ENCODE measurements at places on chromosomes 6 and 20. TPM values are rescaled to one million over a fixed set of nuclear protein-coding genes. Genes with fewer than 3 reads are reported as not detected.
A peak's percentile ranks its signal among the peaks of the same experiment; 100 is the strongest.

HCRTR2 gene
- not detected for total RNA-seq

ESR1 gene
- not detected for total RNA-seq

PAX1 gene
- not detected for total RNA-seq

RRAGD gene
- 0.39 TPM for total RNA-seq

HFE gene
- 1.9 TPM for total RNA-seq

OR2H1 gene
- not detected for total RNA-seq

DOK5 gene
- not detected for total RNA-seq

DCDC2 gene
- 40.4 TPM for total RNA-seq

- DNase-seq, result no peak
These were observed 42.3 kb upstream of the CLVS2 start for GRCh38 chr6:122953766-122954165.

DNA sequence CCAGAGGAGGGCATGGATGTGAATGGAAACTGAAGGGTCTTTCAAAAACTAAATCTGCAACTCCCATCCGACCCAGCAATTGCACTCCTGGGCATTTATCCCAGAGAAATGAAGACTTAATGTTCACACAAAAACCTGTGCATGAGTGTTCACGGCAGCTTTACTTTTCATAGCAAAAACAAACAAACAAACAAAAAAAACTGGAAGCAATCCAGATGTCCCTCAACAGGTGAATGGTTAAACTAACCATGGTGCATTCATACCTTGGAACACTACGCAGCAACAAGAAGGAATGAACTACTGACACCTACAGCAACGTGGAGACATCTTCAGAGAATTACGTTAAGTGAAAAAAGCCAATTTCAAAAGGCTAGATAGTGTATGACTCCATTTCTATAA is 32.2 kb downstream of the PMEPA1 start:
- DNase-seq, result no peak

DNA sequence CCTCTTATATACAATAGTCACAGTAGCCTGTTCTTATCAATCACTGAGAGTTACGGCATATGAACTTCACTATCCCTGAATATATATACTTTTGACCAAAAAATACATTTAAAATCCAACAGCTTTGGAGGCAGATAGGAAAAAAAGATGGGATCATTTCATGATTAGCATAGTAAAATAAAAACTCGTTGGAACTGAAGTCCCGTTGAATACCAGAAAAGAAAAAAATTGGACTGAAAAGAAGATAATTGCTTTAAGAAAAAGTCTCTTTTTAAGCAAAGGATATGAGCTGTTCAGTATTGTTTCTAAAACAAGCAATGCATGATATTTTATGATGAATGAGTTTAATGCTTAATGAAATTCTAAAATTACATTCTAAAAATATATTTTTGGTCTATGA is 4.4 kb upstream of the FILIP1 start:
- DNase-seq, result no peak

- DNase-seq, result peak; percentile 80
These were observed 4.5 kb upstream of the TNXB start for GRCh38 chr6:32113386-32114352.

GRCh38 chr6:36130667-36131510 is 576 bp downstream of the MAPK13 start:
- DNase-seq, result peak; percentile 73

DNA sequence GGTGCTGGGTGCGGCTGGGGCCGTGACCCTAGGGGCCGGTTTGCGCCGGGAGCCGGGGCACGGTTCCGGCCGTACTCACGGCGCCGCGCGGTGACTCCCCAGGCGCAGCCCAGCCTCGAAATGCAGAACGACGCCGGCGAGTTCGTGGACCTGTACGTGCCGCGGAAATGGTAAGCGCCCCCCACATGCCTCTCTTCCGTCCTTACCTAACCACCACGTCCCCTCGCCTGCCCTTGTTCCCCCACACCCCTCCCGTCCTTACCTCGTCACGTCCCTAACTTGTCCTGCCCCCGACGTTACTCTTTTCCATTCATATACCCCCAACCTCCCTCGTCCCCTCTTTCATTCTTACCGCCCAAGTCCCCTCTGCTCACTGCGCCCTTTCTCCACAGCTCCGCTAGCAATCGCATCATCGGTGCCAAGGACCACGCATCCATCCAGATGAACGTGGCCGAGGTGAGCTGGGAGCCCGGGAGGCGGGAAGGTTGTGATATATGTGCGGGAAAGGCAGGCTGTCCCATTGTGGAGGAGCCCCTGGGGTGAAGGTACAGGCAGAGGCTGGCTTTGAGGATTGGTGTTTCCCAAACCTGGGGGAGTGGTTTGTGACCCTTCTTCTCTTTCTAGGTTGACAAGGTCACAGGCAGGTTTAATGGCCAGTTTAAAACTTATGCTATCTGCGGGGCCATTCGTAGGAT is 463 bp downstream of the RPS21 start:
- no peak for DNase-seq

DNA sequence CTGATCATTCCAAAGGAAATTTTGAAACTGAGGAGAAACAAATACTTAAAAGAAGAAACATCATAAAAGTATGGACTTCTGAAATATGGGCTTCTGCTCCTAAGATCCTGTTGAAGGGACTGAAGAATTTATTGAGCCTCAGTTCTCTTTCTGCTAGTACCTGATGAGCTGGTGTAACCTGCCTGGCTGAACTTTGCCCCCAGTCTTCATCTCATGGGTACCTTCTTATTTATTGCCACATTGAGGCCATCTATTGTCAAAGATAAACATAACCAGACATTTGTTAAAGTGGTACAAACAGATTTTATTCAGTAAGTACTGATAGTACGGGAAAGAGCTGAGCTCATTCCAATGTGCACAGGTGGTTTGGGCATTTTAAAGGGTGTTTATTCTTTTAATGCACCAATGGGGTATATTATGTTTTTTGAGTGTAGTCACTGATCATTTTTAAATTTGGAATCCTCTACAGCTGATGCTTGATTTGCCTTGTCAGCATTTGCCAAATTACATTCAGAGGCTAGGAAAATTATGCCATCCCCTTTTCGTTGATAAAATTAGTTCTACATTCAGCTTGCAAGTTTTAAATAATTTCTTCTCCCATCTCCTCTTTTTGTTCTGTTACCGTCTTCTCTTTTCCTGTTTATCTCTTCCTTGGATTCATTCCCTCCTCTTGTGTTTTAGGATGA is 118.2 kb downstream of the PRIM2 start:
- no peak for DNase-seq

DNA sequence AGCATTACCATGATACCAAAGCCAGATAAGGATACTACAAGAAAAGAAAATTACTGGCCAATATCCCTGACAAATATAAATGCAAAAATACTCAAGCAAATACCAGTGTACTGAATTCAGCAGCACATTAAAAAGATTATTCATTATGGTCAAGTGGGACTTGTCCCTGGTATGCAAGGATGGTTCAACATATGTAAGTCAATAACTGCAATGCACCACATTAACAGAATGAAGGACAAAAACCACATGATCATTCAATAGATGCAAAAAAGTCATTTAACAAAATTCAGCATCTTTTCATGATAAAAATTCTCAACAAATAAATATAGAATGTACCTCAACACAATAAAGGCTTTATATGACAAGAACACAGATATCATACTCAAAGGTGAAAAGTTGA is 9.1 kb upstream of the DEFB125 start:
- DNase-seq, result no peak

GRCh38 chr6:722608-723007 is 29.7 kb upstream of the EXOC2 start:
- DNase-seq, result no peak

DNA sequence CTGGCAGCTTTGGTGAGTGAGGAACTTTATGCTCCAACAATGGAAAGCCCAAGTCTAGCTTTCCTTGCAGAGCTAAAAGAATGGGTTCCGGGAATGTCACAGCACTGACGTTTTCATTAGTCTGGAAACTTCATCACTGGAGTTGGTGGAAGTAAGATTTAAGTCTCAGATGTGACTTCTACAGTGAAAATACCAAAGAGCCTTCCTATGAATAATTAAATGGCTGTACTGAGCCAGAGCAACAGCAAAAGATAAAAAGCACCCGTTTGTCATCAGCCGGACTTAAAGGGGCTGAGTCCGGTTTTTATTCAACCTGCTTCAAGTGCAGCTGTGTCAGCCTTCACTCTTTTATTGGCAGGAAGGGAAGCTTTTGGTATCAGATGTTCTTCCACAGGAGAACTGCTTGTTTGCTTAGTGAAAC is 46.5 kb upstream of the SHLD1 start:
- DNase-seq, result no peak

DNA sequence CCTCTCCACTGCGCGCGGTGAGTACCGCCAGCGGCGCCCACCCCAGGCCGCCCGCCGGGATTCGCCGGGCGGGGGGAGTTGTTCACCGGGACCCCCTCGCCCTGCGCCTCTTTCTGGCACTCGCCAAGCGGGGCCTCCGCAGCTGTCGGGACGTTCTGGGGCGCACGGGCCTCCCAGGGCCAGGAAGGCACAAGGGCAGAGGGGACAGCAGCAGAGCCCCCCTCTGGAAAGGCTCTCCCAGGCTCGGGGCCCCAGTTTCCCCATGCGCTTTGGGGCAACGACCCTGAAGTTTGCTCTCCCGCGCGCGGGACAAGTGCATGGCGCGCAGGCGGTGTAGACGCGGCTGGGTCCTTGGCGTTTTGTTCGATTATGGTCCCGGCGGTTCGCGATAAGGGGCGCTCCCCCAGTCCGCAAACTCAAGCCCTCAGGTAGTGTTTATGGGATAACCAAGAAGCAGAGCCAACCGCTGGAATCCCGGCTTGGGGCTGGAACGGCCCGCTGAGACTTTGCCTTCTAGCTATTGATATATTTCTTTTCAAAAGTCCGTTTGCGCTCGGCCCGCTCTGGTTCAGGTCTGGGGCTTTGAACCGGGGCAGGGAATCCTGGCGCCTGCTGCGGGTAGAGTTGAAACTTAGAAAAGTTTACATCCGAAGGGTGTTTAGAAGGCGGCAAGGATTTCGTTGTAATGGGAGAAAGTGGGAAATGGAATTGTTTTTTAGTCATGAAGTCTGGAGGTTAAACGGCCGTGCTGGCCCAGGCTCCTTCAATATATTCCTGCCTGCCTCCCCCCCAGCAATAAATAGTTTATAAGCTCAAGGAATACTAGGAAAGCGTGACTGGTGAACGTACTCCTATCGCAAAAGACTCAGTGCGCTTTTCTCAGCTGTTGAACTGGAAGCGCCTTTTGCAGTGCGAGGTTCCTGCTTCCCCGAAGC is 595 bp downstream of the EYA2 start:
- no peak for DNase-seq

GRCh38 chr6:79421707-79422484 is 115.3 kb downstream of the LCA5 start:
- DNase-seq, result no peak

DNA sequence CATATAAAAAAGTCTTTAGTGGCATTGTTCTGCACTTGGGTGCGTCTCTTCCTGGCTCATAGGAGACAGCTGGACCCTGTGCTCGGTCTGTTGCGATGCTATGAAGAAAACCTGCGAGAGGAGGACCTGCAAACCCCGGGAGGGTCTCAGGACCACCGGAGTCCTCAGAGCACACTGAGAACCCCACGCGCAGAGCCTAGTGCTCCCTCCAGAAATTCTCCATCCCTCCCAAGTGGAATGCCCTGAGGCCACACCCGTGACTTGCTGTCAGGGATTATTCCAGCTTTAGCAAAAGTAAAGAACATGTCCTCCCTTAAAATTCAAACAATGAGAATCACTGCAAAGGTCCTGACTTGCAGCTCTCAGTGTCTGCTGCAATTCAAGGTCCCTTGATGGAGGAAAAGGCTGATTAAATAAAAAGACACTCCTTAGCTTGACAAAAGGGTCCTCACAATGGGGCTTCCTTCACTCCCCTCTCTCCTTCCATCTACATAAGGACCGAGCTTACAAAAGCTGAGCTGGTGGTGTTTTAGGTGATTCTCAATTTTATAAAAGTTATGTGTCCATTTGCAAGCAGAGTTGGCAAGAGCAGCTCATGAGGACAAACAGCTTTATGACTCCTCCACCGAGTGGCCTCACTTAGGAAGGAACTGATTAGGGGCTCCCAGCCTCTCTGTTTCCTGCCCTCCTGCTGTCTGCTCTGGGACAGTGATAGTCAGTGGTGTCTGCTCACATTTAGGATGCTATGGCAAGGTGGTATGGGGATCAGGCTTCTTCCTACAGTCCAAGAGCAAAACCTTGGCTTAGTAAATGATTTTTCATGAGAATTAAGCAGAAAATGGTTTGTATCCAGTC is 97.0 kb downstream of the RAMACL start:
- no peak for DNase-seq

- DNase-seq, result peak; percentile 30
These were observed 36.9 kb upstream of the BLCAP start for GRCh38 chr20:37564388-37565133.

DNA sequence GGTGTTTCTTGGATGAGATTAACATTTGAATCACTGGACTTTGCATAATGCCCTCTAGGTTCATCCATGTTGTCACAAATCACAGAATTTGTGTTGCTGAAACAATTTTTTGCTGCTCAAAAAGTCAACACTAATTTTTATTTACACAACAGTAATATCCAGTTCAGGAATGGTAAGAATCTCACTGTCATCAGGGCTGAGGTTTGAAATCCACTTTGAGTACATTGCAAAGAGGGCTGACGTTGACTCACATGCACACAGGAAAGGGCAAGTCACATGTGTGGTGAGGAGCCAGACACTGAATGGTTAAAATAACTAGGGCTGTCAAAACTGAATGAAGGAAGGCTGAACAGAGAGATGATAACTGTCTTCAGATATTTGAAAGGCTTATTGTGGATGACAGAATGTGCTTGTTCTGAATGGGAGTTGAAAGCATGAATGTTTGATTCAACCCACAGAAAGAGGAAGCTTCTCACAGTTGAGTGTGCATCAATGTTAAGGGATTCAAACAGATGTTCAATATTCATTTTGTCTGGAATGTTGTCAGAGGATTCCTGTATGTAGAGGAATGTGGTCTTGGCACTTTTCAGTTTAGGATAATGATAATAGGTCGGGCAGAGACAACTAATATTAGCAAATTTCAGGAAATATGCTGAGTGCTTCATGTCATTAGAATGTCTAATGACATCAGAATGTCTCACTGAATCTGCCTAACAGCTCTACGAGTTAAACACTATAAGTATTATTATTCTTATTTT is 3.6 kb upstream of the ADGRG6 start:
- peak; percentile 97 for DNase-seq

- DNase-seq, result peak; percentile 83
These were observed 92.1 kb downstream of the TASP1 start for GRCh38 chr20:13546497-13547131.

DNA sequence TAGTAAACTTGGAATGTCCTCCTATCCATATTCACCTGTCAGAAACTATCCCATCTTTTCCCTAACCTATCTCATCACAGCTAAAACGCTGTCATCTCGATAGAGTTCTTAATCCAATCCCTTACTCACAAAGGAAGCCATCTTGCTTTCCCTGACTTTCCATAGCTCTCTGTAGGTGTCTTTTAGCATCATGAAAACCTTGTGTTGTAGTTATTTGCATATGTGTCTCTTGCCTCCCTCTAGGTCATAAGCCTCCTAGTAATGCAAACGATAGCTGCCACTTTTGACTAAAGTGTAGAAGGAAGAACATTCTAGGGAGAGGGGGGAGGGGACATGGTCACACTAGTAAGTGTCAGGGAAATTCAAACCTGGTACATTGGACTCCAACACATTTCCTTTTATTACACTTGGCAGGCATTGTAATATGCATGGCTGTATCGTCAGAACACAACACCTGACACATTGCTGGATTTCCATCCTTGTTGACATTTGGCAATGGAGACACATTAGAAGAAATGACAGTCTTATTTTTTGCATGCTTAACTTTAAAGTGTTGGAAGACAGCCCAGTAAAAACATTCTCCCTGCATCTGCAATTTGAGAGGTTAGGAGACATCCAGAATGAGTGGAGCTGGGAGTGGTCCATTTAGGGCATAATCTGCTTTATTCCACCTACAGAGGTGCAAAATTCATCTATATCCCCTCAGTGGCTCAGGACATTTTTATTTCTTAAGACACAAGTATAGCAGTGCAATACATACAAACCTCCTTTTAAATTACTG is 283.4 kb downstream of the HAO1 start:
- no peak for DNase-seq
